ENCODE measurements at places on chromosomes 7 and 10. TPM values are rescaled to one million over a fixed set of nuclear protein-coding genes. Genes with fewer than 3 reads are reported as not detected.

DNA sequence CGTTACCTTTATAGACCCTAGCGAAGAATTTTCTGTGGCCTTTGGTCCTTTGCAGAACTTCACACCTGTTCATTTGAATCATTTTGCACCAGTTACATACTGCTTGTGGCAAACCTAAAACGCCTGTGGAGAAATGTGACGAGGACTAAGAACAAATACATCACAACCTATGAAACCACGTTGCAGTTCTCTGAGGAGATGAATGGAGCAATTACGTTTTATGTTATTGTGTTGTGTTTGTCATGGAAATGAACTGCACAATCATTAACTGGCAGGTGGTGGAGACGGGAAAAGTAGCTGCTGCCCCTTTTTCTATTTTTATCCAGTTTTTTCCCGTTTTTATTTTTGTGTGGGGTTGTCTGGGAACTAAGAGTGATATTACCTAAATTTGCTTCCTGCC lies 505.5 kb downstream of the SDK1 start:
- no peak for DNase-seq

DNA sequence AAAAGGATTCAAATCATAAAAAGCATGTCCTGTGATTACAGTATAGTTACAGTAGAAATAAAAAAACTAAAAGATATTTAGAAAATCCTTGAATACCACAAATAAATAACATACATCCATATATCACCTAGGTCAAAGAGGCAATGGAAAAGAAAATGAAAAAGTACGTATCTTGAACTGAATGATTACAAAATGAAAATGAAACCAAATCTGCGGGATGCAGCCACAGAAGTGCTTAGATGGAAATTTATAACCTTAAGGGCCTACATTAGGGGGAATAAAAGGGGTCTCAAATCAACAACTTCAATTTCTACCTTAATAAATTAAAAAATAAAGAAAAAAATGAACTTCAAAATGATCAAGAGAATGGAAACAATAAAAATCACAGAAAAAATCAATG lies 879.0 kb upstream of the CELF2 start:
- no peak for DNase-seq

VPS50 gene
- total RNA-seq, result 13.0 TPM

GRCh38 chr7:42180806-42181205 lies 56.2 kb downstream of the GLI3 start:
- DNase-seq, result no peak

- DNase-seq, result no peak
Measured at GRCh38 chr7:134245253-134245652, 71.5 kb downstream of the SLC35B4 start.

DNA sequence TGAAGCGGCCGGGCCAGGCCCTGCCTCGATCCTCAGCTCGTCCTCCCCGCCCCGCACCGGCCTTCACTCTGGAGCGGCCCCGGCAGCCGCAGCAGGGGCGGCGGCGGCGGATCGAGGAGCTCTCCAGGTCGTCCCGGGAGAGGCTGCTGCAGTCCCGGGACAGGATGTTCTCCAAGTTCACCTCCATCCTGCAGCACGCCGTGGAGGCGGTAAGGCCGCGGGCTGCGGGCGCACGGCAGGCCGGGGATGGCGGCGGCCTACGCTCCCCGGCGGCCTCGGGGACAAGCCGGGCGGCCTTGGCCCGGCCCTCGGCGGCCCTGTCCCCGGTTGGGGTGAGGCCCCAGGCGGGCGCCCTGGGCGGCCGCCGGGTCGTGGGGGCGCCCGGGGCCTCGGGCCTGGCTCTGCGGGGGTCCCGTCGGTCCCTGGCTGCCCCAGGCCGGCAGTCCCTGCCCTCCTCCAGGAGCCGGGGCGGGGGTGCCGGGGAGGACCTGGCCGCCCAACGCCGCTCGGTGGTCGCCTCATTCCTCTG lies 399 bp downstream of the FHIP2A start:
- no peak for DNase-seq
